Type B pancreatic cell (in vitro differentiated cells): ENCODE measurements at places on chromosomes 5 and 9. TPM values are rescaled to one million over a fixed set of nuclear protein-coding genes. Genes with fewer than 3 reads are reported as not detected.

GRCh38 chr9:123356851-123357742 lies 1.1 kb downstream of the CRB2 start:
- no peak for DNase-seq

- DNase-seq: no peak
Observed at GRCh38 chr5:92678640-92679039, 902.4 kb downstream of the NR2F1-AS1 start.

Gene TRIO
- 61.9 and 145 TPM in 2 replicates for total RNA-seq

Gene TXNDC8
- total RNA-seq: not detected in 2 replicates

Gene ZNF618
- total RNA-seq: 23.7 and 51.5 TPM in 2 replicates

DNA sequence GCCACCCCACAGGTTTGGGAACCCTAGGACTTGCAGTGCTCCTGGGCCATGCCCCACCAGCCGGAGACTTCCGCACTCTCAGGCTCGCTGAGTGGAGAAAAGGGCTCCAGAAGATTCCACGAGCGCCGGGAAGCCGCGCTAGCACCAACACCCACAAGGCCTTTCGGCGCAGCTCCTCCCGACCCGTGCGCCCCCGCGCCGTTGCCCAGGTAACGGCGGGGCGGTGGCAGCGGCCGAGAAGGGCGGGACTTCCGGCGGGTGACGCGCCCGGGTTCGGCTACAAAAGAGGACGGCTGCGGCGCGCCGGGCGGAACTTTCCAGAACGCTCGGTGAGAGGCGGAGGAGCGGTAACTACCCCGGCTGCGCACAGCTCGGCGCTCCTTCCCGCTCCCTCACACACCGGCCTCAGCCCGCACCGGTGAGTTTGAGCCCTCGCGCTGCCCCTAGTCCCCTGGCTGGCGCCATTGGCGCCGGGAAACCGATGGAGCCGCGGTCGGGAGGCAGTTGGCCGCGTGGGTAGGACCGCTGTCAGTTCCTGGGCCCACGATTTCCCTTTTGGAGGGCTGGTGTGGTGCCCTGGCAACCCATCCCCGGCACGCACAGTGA lies at the start of gene DNAJA1:
Gene DNAJA1, plus strand, starts transcription at position 308 of the 606 bp plus-strand sequence. CDS start 1,212 bp downstream, outside the sequence.
- DNase-seq: peak; percentile 98
